GM23338 (cell line): ENCODE measurements at places on chromosomes 2 and 18.

DNA sequence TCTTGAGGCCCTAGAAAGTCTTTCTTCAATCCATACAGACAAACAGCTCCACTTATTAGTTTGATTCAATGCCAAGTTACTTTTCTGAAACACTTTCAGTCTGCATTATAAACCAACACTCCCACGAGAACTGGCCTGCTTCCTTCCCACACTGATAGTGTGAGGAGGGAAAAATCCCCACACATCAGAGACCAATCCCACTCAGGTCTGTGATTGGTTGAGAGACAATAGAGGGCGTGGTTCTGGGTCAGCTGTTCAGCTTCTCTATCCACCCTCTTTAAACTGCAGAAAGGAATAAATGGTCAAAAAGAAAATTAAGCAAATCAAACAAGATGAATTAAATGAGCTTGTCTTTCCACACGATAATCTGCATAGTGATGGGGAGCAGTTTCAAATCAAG lies 152.5 kb downstream of the NRP2 start:
- DNase-seq, result no peak

DNA sequence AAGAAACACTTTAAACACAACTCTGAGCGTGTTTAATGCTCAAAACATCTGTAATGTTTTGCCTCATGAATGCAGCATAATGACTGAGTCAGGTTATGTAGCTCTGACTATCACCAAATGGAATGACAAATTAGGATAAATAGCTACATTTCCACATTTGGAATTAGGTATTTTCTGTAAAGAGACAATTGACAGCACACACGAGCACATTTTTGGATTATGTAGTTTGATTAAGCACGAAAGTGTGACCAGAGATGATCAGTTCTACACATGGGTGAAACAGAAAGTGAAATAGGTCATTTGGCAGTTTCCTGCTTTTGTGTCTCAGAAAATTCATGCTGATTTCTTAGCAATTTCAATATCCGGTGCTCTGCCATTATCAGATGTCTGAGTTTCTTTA lies 29.0 kb downstream of the LPIN1 start:
- no peak for DNase-seq

DNA sequence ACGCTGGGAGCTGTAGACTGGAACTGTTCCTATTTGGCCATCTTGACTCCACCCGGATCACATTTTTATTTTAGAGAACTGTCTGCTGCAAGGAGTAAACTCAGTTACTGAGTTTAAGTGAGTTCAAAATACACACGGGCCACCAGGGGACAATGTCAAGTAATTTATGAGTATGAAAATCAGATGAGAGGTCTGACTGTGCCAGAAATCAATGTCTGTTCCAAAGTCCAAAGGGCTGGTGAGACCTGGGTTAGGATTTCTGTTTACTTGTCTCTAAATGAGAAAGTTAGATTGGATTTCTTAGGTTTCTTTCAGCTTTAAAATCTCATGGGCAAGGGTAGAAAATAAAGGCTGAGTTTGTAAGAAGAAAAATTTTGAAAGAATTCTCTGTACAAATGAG lies 465.8 kb upstream of the MEIS1 start:
- DNase-seq, result no peak

DNA sequence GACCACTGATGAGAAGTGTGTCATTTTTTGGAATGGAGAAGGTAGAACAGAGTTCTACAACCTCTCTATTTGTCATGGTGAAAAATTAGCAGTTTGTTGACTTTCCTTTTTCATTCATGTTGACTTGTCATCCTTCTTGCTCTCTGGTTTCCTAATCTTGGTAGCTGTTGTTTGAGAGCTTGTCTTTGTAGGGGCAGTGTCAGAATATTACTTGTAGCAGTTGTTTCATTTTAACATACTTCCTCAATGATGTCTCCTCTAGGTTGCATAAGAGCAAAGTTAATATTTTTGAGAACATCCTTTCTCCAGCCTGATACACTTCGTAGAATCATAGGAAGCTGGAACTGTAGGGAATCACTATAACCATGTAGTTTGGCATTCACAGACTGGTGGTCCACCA lies 368.2 kb upstream of the FANCL start:
- DNase-seq, result no peak

GRCh38 chr18:40824291-40824690 lies 1130.7 kb upstream of the PIK3C3 start:
- DNase-seq, result no peak
